ENCODE measurements at places on chromosomes 3 and 15. TPM values are rescaled to one million over a fixed set of nuclear protein-coding genes. Genes with fewer than 3 reads are reported as not detected.

BLM gene
- total RNA-seq = 12.9 TPM

GATA2 gene
- 9.0 TPM for total RNA-seq

VILL gene
- total RNA-seq = 3.3 TPM

ZNF148 gene
- 30.3 TPM for total RNA-seq

SRGAP3 gene
- total RNA-seq = 2.3 TPM

ATP2B2 gene
- 0.72 TPM for total RNA-seq

SLCO3A1 gene
- total RNA-seq = 1.7 TPM

ISLR gene
- total RNA-seq = 2.5 TPM

STRA6 gene
- total RNA-seq = 114 TPM

SMARCC1 gene
- 38.7 TPM for total RNA-seq

ERC2 gene
- total RNA-seq = 0.24 TPM

RAD18 gene
- 22.0 TPM for total RNA-seq

- no peak for DNase-seq
These were observed 204.9 kb upstream of the PPP2R3A start for GRCh38 chr3:135760581-135760980.

- DNase-seq = no peak
These were observed 87.7 kb downstream of the NEO1 start for GRCh38 chr15:73139744-73140553.

DNA sequence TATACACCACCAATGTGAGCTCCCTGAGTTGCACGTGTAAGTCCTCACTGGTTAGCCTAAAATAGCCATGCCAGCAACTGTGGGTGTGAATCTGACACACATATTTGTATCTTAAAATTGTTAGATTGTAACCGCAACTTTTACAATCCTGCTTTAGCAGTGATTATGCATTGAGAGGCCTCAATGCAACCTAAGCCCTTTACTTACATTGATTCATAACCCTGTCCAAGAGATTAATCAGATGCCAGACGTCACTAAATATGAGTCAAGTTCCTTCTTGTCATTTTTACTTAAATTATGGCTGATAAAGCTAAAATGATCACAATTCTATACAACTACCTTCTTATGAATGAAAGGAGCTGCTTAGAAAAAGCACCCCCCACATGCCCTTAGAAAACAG lies 46.9 kb downstream of the IL17RD start:
- no peak for DNase-seq

DNA sequence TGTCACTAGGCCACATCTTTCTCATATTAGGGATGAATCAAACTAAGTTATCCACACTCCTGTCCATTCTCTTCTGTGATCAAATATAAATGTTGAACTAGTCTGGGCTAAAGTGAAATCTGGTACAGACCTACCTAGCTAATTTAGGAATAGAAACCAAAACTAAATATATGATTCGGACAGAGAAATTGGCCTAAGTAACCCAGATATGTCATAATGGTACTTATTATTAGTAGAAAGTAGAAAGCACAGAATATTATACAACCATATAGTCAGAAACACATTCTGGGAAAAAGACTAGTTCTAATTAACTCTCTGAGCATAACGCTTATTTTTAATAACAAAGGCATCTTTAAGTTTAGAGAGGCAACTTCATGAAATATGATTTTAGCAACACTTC lies 389.0 kb downstream of the LSAMP start:
- no peak for DNase-seq

DNA sequence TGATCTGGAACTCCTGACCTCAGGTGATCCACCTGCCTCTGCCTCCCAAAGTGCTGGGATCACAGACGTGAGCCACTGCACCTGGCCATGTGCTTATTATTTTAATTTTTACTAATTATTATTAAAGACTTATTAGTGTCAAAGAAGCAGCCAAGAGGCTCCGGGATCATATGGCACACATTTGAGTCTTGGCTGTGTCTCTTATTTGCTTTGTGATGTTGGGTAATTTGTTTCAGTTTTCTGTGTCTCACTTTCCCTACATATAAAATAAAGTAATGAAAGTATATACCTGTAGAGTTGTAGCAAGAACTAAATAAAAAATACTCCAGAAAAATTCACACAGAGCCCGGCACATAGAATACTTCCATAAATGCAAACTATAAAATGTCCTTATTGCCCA lies 238.0 kb upstream of the TBL1XR1 start:
- DNase-seq = no peak

DNA sequence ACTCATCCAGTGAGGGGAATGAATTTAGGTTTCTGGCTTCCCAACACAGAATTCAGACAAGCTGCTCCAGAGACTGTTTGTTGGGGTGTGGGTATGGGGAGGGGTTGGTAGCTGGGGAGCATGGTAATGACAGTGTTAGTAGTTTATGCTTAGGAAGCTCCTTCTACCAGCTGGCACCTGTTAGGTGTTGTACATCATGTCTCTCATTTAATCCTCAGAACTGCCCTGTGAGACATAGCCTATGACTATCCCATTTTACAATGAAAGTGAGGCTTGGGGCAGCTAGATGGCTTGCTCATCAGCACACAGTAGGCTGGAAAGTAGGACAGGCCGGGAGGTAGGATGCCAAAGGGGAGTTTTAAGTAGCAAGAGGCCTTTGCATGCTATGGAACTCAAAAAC lies 2.5 kb downstream of the EIF4E3 start:
- DNase-seq = no peak

- no peak for DNase-seq
These were observed 39.8 kb downstream of the IDH2 start for GRCh38 chr15:90062462-90062932.

DNA sequence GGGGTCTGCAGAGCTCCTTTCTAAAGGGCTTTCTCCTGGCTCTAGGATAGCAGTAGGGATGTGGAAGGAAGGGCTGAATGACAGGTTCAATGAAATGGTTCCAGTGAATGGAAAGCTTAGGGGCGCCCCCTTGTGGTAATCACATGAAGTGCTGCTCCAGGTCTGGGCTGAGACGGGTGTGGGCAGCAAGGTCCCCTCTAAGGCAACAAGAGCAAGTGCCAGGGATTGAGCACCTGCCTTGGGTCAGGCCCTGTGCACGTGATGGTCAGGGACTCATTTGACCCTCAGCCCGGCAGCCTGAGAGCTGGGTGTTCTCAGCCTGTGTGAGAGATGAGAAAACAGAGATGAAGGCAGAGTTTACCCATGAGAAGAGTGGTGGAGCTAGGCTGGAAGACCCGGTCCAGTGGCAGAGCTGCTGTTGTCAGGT lies 12.1 kb upstream of the CX3CR1 start:
- peak; percentile 55 for DNase-seq

DNA sequence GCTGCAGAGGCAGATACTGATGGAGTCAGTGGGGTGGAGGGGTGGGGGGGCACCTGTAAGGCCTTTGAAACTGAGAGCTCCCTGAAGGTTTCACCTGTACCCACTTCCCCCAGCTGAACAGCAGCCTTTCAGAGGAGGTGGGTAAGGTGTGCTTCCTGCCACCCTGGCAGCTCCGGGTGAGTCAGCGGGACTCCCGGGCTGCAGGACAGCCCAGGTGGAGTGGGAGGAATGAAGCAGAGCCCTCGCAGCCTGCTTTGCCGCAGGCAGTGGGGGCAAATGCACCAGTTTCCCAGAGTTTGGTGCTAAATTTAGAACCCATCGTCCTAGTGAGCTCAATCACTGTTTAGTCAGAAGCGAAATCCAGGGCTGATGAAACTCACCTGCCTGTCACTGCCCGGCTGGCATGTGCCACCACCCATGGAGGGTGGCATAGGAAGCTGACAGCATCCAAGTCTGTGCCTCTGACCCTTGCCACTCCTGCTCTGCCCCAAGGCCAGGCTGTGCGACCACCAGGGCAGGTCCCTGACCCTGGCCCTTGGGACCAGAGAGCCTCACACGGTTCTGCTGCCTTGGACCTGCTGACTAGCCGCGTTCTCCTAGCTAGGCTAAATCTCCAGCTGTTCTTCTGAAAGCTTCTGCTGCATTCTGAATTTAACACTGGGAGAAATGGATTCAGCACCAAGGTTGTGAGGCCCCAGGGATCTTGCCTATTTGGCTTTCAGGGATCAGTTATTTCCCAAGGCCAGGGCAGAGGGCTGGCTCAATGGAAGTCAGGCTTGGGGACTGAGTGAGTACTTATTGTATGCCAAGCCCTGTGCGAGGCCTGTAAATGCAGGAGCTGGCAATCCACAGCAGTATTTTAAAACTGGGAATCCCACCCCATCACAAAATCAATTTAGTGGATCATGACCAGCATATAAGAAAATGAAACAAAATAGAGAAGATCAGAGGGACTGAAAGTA lies 67.3 kb upstream of the RASGRF1 start:
- DNase-seq = no peak

DNA sequence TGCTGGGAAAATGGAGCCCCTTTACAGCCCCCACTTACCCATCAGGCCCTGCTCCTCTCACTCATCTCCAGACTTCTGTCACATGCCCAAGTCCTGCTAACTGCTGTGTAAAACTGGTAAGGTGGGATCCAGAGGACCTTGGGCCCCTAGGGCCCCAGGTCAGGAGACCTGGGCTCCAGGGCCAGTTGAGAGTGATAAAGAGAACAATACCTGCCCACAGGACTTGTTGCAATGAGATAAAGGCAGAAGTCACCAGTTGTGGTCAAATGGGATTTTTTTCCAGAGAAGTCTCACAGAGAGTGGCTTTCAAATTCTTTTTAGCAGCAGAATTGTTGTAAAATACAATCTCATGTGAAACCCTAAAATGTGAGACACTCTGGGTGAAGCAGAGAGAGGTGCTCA lies 753 bp downstream of the FURIN start:
- DNase-seq = no peak

DNA sequence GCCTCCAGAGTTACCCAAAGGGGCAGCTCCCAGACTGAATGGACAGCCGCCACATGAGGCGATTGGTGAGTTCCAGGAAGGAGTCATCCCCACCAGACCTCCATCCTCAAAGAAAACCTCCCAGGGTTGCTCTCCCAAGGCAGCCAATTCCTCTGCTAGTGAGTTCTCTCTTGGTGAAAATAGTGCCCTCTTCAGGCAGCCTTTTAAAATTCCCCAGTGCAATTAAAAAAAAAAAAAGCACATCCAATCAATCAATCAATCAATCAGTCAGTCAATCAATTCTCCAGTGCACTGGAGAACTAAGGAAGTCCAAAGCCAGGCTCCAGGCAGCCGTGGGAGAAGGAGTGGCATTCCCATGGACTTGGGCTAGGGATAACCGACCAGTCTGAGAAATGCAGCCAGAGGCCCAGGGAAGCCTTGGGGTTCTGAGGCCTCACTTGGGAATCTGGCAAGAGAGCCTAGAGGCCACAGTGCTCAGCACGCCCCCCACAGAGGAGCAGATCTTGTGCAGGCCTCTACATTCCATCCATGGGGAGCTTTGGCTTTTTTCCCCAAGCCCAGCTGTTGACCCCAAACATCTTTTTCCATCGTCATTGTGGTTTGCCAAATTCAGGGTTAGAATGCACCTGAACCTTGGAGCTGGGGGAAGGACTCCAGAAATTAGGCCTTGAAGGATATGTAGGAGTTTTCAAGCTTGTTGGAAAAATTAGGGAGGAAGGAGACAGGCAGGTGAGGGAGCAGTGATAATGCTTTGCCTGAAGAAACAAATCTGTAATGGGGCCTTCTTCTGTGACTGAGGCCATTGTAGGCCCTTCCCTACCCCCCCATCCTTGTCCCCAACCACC lies 4.8 kb downstream of the PAQR5 start:
- DNase-seq = peak; percentile 42

GRCh38 chr3:184235381-184236032 lies 6.1 kb downstream of the VWA5B2 start:
- no peak for DNase-seq

GRCh38 chr3:100213891-100214573 lies 46.8 kb upstream of the TBC1D23 start:
- DNase-seq = no peak

- no peak for DNase-seq
These were observed 15.1 kb downstream of the CXCR6 start for GRCh38 chr3:45958321-45958791.

GRCh38 chr3:25831578-25831977 lies 41.7 kb downstream of the OXSM start:
- DNase-seq = peak; percentile 20

- no peak for DNase-seq
These were observed 267.0 kb downstream of the PLCL2 start for GRCh38 chr3:17151598-17152373.

DNA sequence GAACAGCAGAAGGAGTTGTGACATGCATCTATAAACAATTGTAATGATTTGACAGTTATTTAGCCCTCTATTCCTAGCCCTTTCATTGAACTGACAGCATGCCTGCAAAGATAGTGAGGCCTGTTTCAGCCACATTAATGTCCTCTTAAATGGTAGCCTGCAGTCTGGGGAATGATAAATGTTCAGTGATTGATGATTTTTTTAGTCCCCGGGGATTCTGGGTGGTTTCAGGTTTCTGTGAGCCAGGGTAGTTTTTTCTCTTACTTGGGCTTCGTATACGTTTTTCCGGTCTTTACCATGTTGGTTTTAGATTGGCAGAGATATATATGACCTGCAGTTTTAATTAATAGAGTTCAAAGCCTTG lies 172.0 kb downstream of the TCF12 start:
- no peak for DNase-seq

- DNase-seq = no peak
These were observed 353.9 kb upstream of the KCNMB2 start for GRCh38 chr3:178182337-178182779.

DNA sequence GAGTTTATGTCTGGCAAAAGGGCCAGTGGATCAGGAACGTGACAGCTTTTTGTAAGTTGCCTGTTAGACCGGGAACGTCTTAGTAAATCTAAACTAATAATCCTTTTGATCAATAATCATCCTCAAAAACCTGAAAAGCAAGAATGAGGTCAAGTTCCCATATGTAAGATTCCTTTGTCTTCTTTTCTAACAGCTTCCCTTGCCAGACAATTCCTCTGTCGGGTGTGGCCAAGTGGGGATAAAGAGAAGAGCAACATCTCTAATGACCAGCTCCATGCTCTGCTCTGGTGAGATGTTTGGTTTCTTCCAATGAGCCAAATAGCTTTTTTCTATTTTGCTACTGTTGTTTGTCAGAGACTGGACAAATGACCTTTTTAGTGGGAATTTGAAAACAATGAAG lies 19.8 kb downstream of the FANCD2OS start:
- DNase-seq = no peak

- no peak for DNase-seq
These were observed 146.3 kb downstream of the GMNC start for GRCh38 chr3:190716211-190716610.

- DNase-seq = no peak
These were observed 674.7 kb downstream of the MECOM start for GRCh38 chr3:168988853-168989252.

- no peak for DNase-seq
These were observed 135.1 kb downstream of the ADAMTS17 start for GRCh38 chr15:100206643-100207042.
